ENCODE measurements at places on chromosomes 12 and 14.
A peak's percentile ranks its signal among the peaks of the same experiment; 100 is the strongest.

GRCh38 chr14:65961004-65961403 is 525.2 kb upstream of the CCDC196 start:
- peak; percentile 29 for DNase-seq

DNA sequence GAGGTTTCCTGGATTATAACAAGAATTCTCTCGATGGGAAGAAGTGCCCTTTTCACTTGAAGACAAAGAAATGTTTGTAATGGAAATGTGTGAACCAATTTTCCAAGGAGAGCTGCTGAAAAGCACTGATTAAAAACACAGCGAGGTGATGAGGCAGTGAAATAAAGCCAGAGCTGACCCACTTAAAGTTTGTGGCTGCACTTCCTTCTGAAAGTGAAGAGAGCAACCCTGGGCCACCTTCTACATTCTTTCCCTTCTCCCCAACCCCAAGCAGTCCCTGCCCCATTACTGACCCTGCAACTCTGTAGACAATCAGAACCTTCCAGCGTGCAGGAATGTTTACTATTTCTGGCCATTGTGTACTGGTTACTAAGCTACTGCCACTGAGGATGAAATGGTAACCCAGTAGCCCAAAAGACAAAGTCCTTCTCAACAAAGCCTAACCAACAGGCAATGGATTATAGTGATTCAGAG is 173.9 kb downstream of the TTC7B start:
- no peak for DNase-seq

DNA sequence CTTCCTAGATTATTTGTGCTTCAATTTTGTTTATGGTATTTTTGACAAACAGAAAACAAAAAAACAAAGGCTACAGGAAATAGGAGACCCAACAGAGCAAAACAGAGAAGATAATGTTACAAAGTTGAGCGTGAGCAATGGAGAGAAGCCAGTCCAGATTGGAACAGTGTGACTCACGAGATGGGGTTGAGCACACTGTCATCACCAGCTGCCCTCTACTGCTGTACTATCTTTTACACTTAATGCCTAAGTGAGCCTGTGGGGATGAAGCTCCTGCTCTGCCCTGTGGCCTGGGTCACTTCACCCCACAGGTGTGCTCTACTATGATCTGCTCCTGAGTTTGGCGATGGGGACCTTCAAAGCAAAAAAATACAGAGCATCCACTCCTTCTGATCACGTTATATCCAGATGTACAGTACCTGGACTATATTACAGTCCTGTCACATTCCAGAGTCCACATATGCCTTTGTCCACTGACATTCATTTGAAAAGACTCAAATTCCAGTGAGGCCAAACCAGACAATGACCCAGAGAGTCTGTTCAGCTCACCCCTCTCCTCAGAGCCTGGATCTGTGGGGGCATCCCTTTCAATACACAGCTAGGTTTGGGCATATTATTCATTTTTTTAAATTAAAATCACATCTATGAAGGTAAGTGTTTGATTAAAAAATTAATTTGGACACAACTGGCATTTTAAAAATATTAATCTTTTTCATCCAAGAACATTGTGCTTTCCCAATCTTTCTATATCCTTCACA is 4.4 kb downstream of the IPO8 start:
- no peak for DNase-seq

DNA sequence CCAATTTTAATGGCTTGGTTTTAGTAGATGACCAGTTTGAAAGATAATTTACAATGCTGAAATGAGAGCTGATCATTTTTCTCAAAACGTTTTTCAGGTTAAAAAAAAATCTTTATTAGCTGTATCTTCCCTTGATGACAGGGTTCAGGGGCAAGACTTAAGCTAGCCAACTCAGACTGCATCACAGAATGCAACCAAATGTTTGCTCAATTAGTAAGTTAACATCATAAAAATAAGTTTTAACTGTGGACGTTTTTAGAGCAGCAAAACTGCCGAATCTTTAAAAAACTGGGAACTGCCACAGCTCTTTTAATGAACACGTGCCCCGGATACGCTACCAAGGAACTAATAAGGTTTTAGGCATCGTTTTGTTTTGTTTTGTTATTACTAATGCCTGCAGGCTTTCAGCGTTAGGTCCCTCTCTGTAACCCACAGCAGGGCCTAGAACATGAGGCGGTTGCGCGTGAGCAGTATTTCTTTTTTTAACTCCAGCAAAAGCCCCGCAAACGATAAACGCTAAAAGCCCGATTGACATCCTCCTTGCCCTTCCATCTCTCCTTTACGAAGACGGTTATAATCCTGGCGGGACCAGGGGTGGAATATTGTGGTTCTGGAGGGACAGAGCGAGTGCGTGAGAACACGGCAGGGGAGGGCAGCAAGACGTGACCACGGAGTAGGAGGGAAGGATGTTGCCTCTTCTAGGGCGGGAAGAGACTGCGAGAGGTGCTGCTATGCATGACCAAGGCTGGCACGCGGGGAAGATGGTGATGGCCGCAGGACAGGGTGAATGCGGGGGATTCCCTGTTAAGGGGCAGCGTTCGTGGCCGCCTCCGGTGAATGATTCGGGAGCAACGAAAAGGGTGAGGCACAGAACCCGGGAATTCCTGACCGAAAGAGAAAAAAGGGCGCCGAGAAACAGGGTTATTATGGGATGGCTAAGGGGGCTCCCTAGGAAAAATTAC is 652 bp downstream of the SUPT16H start:
- peak; percentile 15 for DNase-seq

DNA sequence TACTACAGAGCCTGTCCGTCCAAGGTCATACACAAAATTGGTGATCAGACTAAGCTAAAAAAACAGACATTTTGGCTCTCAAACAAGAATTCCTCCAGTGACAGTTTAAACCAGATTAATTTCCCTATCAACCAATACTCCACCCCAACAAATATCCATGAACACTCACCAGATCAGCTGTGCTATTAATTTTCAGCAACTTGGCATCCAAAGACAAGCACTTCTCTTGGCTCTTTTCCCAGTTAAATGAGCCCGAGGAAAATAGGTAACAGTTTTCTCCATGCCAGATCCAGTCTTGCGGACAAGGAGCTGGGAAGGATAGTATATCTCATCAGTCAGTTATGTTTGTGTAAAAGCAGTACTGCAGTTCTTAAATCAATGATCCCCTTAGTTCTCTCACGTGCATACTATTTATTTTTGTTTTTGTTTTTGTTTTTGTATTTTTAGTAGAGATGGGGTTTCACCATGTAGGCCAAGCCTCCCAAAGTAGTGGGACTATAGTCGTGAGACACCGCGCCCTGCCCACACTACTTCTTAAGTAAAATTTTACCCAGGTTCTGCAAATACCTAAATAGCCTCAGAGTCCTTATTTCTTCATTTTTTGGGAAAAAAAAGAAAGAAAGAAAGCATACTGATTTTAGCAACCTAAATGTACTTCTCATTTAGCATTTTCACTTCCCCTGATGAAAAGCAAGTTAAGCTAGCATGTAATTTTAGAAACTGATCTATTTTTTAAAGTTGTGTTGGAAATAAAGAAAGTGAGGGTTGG is 11.1 kb downstream of the OLR1 start:
- no peak for DNase-seq

- no peak for DNase-seq
Measured at GRCh38 chr12:110198386-110198785, 74.2 kb downstream of the IFT81 start.

DNA sequence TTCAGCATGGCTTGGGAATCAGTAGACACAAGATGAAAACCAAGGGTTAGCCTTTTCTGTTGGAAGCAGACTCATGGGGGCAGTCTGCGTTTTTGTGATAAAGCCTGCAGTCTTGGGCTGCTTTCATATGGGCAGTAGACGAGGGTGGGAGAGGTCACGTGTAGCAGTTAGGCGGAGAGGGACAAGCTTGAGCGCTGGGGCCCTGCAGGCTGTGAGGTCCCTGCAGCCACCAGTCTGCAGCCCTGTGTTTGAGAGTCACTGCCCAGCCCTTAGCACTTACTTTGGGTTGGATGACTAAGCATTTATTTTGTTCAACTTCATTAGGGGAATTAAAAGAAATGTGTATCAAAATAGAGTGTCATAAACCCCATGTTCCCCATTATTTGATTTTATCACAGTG is 37.2 kb downstream of the EP400 start:
- no peak for DNase-seq

DNA sequence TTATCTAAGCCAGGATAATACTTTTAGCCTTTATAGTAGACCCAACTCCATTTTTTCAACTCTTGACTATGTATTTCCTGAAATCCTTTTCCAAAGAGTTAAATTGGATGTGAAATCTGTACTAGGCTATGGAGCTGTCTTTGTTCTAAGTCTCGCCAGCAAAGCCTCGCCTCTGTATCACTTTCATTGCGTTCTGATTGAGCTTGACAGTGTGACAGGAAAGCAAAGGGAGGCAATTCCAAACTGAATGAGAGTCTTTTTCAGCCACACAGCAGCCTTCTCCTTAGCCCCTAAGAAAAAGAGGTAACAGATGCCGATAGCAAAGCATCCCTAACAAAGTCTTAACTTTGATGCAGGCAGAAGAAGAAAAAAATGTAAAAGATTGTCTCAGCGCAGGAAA is 154.6 kb upstream of the OTX2 start:
- no peak for DNase-seq

GRCh38 chr12:61758661-61759060 is 501.5 kb upstream of the USP15 start:
- DNase-seq: no peak
